Thoracic aorta (tissue), 2 donors: ENCODE measurements at places on chromosomes 13 and 19. TPM values are rescaled to one million over a fixed set of nuclear protein-coding genes. Genes with fewer than 3 reads are reported as not detected.

GGN gene
- total RNA-seq = 1.5 TPM

KLHL1 gene
- total RNA-seq = not detected

DNA sequence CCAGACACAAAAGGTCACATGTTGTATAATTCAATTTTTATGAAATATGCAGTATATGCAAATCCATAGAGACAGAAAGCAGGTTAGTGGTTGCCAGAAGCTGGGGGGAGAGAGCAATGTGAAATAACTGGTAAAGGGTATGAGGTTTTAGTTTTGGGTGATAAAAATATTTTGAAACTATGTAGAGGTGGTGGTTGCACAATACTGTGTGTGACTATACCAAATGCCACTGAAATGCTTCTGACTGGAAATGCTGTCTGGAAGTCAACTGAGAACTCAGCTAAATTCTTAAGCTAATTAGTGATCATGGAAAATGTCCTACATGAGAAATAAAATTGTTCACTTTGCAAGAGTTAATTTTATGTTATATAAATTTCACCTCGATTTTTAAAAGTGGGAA, 65.3 kb upstream of the RXFP2 start:
- no peak for DNase-seq

DNA sequence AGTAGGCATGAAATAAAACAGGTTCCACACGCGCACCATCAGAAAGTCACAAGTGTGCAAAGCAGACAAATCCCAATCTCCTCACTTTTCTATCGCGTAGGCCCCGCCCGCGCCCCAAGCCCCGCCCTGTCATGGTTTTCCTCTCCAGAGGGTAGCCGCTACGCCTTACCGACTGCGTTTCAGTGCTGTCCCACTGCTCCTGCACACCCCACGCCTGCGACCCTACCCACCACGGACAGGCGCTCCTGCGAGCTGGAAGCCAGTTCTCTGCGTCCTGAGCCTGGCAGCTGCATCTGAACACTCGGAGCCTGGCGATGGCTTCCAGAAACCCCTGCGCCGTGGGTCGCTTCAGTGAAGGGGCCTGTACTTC, 379 bp upstream of the ZNF470 start:
- DNase-seq = peak; percentile 4

GRCh38 chr13:30222254-30222653, 85.1 kb downstream of the KATNAL1 start:
- DNase-seq = no peak

DNA sequence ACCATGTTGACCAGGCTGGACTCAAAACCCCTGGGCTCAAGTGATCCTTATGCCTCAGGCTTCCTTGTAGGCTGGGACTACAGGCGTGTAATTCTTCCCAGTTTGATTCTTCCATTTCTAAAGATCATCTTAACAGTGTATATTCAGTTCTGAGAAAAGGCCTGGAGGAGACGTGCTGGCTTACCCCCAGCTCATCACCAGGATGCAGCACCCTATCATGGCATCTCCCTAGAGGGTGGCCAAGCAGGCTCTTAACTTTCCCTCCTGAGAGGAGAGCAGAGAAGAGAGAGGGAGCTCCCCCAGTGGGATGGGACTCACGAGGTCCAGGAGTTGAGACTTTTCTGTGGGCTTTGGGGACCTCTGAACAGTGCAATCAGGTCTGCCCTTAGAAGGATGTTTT, 2.1 kb upstream of the TUBA3C start:
- DNase-seq = no peak

- peak; percentile 37 for DNase-seq
These were observed 13.1 kb downstream of the EPS8L1 start for GRCh38 chr19:55088543-55089341.

GRCh38 chr13:54989418-54989817, 1960.8 kb downstream of the OLFM4 start:
- DNase-seq = no peak

DNA sequence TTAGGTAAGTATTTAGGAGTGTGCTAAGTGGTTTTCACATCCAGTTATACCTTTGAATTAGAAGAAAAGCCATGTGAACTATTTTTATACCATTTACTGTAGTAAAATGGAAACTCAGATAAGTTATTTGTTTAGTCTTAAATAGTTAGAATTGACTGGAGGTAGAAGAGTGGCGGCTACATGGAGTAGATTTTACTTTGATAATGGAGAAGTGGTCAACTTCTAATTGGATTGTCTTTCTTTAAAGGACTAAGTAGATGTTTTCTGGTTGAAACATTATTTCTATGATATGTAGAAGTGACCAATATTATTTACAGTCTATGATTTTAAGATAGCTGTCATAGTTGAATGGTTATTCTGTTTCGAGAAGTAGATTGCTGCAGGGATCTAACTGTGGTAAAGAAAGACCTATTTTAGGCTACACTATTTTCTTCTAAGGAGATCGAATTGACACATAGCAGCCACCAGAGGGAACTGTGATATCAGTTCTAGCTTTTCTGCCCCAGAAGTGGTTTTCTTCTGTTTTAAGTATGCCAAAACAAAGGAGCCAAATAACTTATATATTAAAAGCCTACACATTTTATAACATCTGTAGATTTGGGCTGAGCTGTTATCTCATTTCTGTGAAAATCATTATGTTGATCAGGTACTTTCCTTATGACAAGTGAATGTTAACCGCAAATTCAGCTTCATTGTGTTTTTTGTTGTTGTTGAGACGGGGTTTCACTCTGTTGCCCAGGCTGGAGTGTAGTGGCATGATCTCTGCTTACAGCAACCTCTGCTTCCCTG, 26.1 kb downstream of the ZMYM2 start:
- DNase-seq = no peak

DNA sequence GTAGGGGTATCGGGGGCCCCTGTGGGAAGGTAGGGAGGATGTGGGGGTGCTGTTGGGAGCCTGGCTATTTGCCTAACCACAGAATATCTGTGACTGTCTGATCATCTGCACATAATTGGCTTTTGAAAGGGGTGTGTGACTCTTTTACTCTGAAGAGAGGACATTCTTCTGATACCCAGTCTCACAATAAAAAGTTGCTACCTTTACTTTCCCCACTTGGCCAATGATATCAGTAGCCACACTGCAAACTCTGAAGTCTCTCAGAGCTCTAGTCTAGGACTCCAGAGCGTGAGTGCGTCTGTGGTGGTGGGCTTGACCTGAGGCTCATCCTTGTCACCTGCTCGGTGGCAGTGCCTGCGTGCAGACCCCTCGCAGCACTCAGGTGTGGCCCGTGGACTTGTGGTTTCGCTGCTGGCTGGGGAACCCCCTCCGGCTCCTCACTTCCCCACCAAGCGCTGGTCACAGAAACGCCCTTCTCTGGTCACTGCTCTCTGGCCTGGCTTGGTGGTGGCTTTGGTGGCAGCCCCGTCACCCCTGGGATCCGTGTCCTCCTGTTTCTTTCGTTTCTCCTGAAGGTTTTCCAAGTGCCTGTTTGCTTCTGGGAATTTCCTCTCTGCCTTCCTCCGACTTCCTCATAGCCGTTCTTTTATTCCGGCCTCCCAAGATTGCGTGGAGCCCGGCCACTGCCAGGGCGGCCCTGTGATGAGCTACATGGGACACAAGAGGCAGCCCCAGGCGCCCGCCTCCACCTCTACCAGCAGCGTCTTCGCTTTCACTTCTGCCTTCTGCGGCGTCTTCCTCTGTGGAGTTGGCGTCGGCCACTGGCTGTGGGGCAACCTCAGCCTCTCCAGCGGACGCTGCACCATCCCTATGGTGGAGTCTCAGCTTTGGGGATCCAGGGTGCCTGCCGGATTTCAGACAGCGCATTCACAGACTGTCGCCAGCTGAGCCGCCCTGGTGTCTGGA, 78.0 kb downstream of the ATP11A start:
- no peak for DNase-seq

DNA sequence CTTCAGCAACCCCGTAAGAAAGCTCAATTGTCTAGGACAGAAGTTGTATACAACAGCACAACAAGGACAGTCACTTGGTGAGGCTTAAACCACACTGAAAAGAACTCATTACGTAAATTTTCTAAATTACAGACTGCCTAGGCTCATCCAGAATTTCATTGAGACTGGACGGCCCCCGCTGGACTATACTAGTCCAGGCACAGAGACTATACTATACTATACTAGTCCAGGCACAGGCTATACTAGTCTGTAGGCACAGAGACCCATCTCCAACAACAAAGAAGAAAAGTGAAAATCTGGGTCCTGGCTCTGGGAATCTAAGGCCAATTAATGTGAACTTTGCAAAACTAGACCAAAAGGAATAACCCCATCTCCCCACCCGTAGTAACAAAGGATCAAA, 700 bp downstream of the ZNF816 start:
- DNase-seq = no peak
